ENCODE measurements at places on chromosomes 2 and 18. TPM values are rescaled to one million over a fixed set of nuclear protein-coding genes. Genes with fewer than 3 reads are reported as not detected.

Gene ALPI
- total RNA-seq, result not detected

Gene GRB14
- 0.10 TPM for total RNA-seq

GRCh38 chr2:160271171-160272086, 71.4 kb upstream of the ITGB6 start:
- no peak for DNase-seq

GRCh38 chr2:208570851-208571763, 164.5 kb downstream of the PTH2R start:
- DNase-seq, result no peak

GRCh38 chr2:213101692-213102460, 49.5 kb downstream of the IKZF2 start:
- DNase-seq, result no peak

DNA sequence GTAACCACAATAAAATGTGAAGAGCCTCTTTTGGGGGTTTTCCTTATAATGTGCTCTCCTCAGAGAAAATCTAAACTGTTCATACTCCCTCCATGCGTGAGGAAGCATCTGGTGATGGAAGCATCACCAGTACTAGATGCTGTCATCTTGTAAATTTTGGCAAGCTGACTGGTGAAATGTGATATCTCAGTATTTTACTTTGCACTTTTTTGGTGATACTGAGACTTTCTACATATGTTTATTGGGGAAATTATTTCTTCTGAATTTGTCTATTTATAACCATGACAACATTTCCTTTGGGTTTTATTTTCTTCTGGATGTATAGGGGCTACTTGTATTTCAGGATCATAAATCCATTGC, 95.9 kb upstream of the DLGAP1 start:
- DNase-seq, result no peak

Gene FAP
- total RNA-seq, result 1.9 TPM

- no peak for DNase-seq
Observed at GRCh38 chr2:60485055-60485454, 68.4 kb downstream of the BCL11A start.
